ENCODE measurements at places on chromosomes 1 and 21.

- no peak for DNase-seq
Observed at GRCh38 chr1:39901464-39901713, 328 bp downstream of the MYCL start.

DNA sequence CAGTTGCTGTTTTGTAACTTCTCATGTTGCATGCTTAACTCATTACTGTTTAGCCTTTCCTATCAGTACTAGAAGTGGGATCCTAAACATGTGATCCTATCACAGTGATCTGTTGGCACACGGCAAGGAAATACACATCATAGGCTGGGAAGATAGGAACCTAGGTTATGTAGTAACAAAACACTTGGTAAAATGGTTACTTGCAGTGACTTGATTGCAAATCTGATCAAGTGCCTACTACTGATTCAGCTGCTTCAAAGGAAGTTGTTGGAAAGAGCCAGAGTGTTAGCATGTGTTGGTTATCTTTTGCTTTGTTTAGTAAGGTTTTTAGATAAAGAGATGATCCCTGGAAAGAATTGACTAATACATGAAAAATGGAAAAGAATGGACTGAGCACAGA is 8.9 kb upstream of the VASH2 start:
- no peak for DNase-seq

- DNase-seq = peak; percentile 41
Observed at GRCh38 chr1:155064111-155064831, 731 bp downstream of the EFNA4 start.

- no peak for DNase-seq
Observed at GRCh38 chr1:159925719-159926078, 392 bp upstream of the TAGLN2 start.

DNA sequence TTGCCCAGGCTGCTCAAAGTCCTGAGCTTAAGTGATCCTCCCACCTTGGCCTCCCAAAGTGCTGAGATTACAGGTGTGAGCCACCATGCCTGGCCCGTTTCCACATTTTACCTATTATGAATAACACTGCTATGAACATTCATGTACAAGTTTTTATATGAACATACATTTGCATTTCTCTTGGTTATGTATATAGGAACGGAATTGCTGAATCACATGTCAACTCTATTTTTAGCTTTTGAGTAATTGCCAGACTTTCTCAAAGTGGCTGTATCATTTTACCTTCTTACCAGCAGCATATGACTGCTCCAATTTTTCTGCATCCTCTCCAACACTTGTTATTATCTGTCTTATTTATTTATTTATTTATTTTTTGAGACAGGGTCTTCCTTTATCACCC is 2.7 kb downstream of the SPATA21 start:
- no peak for DNase-seq

DNA sequence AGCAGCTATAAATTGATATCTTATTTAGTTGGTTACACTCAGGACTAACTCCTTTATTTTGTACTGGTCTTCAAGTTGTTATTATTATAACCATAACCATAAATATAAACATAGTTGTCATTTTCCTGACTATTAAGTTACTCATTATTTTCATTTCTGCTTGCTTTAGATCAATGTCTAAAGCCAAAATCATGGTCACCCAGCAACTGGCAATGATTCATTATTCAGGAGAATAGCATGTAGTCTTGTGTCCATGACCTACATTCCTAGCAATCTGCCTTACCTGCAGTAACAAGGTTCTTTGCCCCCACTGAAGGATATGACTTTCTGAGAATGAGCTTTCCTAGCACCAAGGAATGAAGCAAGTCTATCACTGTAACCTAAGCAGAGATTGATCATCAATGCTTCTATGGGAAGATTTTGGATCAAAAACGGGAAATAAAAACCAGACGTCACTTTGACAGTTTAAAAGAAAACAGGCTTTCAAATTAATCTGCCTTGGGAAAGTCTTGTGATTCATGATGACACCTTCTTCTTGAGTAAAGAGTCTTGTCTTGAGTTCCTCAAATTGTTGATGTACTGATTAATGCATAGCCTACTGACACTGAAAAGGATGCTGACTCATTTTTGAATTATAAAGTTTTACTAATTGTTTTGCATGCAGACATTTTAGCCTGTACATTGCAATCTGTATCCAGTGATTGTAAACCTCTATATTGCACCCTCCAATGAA is 203.3 kb upstream of the IVNS1ABP start:
- no peak for DNase-seq

- DNase-seq = no peak
Observed at GRCh38 chr1:55141295-55141893, 73.8 kb downstream of the USP24 start.

All from activated naive CD4-positive, alpha-beta T cell treated with Interleukin-2 at 50 U/mL for 16 hours (primary cell).